ENCODE measurements at places on chromosomes 2 and 18. TPM values are rescaled to one million over a fixed set of nuclear protein-coding genes. Genes with fewer than 3 reads are reported as not detected.

DNA sequence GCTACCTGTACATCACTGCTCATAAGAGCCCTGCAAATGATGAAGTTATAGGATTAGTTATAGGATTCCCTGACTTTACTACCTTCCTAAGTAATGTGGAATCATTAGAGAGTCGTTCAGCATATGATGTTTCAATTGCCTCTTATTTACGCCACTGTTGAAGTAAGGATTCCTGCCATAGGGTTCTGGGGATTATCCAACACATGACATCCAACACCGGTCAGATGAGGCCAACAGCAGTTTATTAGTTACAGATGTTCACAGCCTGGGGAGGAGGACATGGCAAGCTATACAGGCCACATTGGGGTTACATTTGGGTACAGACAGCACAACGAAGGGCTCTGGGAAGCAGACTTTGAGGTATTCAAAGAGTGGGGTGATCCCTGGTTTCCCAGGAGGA lies 134.1 kb upstream of the MC4R start:
- DNase-seq, result no peak

GRCh38 chr18:3089579-3089978 lies 76.6 kb upstream of the LPIN2 start:
- no peak for DNase-seq

TMEM18 gene
- 28.3 TPM for total RNA-seq

DNA sequence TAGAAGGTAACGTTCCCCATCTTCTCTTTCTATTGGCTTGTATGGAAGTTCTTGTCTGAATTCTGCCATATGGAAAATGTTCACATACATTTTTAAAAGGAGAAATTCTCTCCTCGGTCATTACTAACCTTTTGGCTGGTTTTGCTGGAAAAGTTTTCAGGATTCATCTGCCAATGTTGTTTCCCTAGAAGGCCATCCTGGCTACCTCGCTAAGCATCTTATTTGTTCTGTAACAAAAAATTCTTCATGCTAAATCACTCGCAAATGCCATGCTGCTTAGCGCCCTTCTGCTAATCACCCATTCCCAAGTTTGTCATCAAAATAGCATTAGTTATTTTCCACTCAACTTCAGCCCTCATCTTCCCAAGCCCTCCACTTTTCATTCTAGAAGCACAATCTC lies 262.0 kb downstream of the SLC8A1 start:
- no peak for DNase-seq

DNA sequence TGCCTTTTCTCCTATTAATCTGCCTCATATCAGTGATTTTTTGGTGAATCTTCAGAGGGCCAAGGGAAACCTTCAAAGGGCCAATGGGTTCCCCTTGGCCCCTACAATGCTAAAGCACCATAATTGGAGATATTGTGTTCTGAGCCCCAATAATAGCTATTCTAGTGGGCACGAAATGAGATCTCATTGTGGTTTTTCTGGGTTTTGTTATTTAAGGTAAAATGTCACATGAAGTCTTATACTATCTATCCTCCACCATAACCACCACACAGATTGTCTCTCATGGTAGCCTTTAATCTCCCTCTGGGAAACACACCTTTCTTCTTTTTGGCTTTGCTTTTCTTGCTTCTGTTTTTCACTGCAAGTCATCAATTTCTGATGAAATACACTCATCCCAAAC lies 152.8 kb downstream of the B3GNT2 start:
- no peak for DNase-seq

Measured in H9 (cell line).